ENCODE measurements at places on chromosomes 2 and 18.

GRCh38 chr2:234821946-234822475 lies 129.8 kb upstream of the SH3BP4 start:
- no peak for DNase-seq

DNA sequence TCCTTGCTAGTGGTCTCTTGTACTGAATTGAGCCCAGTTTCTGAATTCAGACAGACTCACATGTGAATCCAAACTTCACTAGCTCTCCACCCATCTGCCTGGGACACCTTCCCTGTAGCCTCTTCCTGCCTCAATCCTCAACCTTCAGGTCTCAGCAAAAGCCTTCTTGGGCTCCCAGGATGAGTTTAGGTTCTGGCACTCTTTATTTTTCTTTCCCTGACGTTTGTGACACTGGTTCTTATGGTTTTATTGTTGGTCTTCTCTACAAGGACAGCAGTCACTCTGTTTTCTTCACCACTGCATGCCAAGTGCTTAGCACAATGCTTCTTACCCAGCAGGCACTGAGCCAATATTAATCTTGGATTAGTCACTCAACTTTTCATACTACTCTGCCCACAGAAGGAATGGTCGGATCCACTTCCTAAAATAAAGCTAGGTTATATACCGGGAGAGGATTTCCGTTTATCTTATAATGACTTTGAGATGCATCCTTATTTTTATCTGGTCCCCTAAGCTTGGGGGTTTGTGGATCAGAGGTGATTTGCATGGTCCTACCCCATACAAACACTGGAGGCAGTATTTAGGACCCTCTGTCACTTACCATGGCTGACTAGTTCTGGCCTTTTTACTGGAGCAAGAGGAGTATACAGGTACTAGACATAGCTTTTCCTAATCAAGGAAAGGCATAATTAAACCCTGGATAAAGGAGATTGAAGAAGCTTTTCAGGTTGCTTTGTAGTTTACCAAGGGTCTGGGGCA lies 186.3 kb downstream of the MYCN start:
- no peak for DNase-seq

- no peak for DNase-seq
Observed at GRCh38 chr18:67525328-67526099, 9.0 kb upstream of the DSEL start.

DNA sequence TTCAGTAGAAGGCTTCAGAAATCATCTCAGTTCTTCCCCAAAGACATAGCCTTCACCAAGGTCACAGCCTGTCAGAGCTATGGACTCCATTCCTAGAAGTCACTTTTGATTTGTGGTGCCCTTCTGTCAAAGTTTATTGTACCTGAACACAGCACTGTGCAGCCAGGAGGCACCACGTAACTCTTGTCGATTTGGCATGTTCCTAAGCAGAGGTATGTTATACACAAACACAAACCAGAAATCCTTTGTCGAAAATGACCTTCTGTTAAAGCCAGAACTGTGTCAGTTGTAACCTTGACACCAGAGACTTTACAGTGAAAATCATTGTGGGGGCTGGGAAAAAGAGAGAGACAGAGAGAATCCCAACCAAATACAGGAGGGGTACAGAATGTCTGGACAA lies 62.6 kb upstream of the SGPP2 start:
- no peak for DNase-seq

DNA sequence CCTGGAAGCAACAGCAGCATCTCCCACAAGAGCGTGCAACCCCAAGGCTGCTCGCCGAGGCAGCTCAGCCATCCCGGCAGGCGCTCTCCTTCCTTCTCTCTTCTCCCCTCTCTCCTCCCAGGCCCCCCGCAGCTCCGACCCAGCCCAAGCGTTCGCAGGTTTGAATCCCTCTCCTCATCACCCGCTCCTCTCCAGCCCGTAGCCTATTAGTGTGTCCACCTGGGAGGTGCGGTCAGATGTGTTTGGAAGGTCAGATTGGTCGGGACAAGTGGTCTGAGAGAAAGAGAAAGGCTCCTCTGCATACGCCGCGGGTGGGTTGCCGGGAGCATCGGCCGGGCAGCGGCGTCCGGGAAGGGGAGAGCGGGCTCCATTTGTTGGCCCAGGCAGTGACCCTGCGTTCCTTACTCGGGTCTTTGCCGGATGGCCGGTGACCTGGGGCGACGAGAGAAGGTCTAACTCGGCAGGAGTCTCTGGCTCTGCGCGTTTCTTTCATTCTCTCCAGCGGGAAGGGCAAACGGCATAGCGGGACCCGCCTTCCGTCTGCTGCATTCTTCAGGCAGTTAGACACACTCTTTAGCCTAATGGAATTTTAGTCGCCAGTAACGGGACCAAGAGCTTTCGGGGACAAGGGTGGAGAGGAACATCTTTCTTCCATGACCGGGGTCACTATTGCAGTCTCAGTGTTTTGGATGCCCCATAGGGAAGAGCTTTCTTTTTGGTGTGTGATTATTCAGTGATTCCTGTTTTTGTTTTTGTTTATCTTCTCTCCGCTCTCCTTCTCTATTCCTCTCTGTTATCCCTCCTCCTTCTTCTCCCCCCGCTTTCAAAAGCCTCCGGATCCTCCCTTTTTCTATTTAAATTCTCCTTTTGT lies 1.1 kb upstream of the TMEFF2 start:
- DNase-seq, result peak; percentile 6

DNA sequence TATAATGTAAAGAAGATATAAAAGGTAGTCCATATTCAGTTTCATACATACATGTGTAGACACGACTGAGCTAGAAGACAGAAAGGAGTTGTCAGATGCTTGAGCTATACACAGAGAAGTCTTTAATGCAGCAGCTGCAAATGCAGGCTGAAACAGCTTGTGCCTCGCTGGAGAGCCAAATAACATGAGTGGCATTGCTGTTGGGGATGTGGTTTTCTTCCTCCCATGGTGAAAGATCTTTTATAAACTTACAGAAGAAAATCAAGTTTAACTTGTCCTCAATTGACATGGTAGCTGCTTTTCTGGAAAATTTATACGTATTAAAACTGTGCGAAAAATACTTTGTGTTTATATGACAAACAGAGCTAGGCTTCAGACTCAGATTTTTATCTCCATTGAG lies 16.4 kb upstream of the IL1R1 start:
- DNase-seq, result no peak

DNA sequence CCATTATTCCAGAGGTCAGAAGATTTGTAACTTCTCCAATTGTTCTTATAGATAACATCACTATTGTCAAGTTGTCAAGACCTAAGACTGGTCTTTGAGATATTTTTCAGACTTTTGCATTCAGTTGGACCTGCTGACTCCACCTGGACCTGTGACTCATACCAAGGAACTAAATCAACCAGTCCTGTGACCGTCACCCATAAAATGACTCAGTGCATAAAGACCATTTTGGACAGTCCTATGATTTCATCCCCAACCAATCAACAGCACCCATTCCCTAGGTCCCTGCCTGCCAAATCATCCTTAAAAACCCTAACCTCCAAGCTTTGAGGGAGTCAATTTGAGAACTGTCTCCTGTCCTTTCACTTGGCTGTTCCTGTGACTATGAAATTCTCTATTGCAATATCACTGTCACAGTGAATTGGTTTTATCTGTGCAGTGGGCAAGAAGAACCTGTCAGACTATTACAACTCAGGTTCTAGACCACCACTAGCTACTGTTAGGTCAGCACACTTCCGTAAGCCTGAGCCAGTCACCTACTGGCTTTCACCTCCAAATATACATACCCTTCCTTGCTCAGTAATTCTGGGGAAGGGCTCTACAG lies 17.1 kb downstream of the DPP4 start:
- no peak for DNase-seq

- peak; percentile 68 for DNase-seq
Observed at GRCh38 chr2:33620-34019, 12.7 kb downstream of the FAM110C start.

DNA sequence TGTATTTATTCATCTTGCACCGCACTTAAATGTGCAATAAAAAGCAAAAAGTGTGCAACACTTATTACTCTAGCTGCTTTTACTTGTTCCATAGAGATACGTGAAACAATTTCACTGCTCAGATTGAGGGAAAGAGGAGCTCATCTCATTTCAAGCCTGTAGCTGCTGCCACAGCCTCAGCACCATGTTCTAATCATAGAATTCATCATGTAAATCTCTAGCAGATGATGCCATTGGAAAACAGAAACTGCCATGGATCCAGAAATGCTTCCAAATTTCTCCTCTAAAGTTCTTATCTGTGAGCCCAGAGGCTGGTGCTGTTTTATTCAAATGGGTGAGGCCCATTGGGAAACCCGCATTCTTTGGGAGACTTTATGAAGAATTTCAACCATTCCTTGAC lies 2.0 kb downstream of the CDC42EP3 start:
- no peak for DNase-seq

DNA sequence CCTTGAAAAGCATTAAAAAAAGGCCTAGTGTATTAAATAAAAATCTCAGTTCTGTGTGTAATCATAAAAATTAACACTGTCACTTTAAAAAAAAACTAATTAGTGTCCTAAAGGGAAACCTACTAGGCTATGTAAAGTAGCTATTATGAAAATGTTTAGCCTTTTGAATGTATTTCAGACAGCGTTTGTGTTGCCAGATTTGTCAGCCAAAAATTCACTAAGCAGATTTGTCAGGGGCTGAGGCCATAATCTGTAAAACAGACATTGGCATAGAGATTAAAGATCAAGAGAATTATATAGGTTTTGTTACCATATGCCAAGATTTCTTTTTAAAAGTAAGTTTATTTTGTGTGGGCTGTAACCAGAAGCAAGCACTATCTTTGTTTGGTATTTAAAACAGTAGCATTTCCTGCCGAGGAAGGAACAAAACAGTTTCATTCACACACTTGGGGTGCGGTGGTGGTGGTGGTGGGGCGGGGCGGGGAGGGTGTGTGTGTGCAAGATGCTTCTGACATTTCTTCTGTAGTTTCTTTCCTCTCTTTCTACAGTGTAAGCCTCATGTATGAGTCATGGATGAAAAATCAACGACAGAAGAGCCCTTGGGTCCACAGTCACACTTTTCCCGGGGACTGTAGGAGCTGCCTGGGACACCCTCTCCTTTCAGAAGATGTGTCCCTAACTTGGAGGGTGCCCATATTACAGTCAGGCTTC lies 328.5 kb upstream of the FANCL start:
- DNase-seq, result no peak

DNA sequence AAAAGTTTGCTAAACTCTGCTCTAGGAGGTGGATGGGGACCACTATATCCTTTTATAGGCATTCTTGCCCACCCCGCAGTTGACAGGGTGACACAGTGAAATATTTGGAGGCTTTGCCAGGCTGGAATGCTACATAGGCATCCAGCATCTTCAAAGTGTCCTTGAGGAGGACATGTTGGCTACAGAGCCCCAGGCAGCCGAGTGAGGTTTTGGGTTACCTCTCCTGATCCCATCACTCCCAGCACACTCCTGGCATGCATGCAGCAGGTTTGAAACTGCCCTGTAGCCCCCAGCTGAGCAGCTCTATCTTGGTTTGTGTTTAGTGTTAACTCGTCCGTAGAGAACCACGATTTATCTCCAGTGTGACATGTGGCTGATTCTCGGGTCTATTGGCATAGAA lies 7.3 kb downstream of the FOSL2 start:
- no peak for DNase-seq

DNA sequence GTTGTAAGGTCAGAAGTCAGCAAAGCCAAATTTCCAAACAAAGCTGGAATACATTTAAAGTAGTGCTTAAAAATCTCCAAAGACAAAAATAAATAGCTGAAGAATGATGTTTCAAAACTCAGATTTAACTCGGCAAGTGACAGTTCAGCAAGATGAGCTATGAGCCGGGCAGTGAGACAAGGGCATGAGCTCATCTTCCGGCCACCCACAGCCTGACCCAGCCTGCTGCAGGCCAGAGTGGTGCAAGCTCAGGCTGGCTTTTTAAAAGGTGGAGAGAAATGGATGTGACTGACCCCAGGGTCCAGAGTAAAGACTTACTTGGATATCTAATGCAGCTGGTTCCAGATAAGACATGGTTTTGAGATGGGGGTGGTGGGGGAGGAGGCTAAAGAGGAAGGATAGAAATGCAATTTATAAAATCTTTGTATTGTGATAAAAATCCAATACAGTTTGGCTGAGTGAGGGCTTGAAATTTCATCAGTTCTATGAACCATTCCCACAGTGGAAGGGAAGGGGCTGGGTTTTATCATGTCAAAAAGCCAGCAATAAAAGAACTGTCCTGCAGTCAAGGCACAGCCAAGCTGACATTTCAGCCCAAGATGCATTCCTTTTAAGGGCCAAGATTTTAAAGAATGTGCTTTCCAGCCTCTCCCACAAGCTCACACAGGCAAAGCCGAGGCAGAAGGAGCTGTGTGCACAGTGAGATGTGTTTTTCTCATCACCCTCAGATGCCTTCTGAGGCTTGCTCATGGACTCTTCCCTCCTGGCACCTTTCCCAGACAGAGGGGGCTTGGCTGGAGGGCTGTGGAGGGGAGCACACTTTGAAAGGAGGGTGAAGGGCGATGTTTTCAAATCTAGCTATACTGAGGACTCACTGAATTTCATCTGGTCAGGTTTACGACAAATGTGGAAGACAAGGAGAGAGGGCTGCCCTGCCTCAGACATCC lies 97.9 kb upstream of the KLHL29 start:
- no peak for DNase-seq

DNA sequence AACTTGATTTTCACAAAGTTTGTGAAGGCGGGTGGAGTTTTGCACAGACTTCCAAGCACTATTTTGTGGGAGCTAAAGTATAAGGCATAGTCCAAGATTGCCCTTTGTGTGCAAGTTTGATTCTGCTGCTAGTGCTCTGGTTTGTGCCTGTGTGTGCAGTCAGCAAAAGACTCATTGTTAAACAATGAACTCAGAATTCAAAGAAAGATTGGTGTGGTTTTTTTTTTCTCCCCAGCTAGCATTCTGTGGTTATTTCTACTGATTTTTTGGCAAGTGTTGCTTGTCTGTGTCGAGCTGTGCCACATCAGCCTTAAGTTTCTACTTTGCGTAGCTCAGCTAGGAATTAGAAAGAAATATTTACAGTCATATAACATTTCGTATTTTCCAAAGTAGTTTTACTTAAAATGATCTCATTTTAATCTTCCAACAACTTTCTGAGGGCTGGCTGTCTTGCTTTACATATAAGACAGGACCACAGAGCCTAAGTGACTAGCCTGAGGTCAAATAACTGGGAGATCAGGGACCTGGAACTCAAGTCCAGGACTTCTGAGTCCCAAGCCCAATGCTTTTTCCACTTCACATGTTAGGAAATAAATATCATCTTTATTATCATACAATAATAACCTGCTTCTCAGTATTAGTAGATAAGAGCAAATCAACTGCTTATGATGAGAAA lies 69.8 kb downstream of the BABAM2 start:
- DNase-seq, result peak; percentile 26

GRCh38 chr2:96202152-96202854 lies 6.3 kb downstream of the STARD7 start:
- DNase-seq, result no peak

Measured in activated CD4-positive, alpha-beta T cell treated with anti-CD3 and anti-CD28 coated beads for 48 hours (primary cell).